H1 (cell line): ENCODE measurements at places on chromosomes 6 and 20. TPM values are rescaled to one million over a fixed set of nuclear protein-coding genes. Genes with fewer than 3 reads are reported as not detected.

Gene C4A
- total RNA-seq, result 0.48 and 2.4 TPM in 2 replicates

Gene BPIFA1
- total RNA-seq, result not detected in 2 replicates

DNA sequence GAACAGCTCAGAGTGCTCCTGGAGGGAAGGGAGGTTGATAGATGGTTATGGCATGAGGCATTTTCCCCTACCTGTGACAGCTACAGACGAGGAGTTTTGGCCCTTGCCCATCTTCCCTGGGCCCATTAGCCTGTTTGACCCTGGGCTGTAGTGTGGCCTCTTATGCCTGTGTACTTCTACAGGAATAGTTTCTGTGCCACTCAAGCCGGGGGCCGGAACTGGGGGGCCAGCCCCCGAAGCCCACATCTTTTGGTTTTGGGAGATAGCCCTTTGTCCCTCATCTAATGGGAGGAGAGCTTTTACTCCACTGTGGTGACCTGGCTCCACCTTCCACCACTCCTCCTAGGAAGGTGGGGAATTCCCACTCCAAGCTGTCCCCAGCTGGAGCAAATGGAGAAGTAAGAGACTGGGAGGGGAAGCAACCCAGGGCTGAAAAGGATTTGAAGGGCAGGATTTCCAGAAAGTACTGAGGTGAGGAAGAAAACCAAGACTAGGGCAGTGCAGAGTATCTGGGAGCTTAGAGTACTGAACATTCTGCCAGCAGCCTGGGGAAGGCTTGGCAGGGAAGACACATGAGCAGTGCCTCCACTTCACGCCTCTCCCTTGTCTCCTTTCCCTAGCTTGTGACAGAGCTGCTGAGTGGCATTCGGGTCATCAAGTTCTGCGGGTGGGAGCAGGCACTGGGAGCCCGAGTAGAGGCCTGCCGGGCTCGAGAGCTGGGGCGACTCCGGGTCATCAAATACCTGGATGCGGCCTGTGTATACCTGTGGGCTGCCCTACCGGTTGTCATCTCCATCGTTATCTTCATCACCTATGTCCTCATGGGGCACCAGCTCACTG lies 6.9 kb downstream of the ABCC10 start:
- H3K27ac ChIP-seq, result no peak overlapping the region
- no peak overlapping the region for H3K4me3 ChIP-seq
- no peaks in the 10 kb centered on the region for H3K27me3 ChIP-seq
- H3K4me1 ChIP-seq, result no peaks in the 10 kb centered on the region; the same call in 1 of the 2 replicates

DNA sequence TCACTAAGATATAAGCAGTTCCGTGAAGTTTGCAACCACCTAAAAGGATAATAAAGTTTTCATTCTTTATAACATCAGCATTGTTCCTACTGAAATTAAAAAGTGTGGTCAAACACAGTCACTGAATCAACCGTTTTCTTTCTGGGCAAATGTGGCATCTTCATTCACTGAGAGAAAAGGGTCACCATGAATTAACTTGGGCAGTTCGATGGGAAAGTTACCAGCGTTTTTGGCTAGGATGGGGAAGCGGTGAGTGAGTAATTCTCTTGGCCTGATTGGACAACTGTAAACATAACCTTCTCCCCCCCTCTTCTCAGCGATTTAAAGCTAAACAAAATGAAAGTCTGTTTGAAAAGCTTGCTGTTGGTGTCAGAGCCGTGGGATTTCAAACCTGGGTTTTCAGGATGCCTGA lies 181.8 kb downstream of the SASH1 start:
- DNase-seq, result no peak
- H3K27ac ChIP-seq, result no peak overlapping the region
- peaks cover 7% of the 10 kb centered on the region for H3K36me3 ChIP-seq

DNA sequence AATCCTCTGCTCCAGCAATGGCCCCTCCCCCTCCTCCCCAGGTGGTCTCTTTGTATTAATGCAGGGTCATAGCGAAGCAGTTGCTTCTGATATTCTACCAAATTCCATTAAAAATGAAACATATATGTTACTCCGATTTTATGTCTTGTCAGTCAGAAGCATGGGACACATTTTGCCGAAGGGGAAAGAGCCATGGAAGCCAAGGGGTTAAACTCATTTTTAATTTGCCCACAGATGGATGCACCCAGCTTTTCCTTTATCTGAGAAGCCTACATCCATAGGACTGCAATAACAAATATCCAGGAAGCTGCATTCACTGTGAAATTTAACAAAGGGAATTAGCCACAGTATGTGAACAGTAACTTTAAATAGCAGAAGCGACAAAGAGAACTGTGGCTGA lies 688.2 kb downstream of the QKI start:
- no peak overlapping the region for H3K4me3 ChIP-seq
- H3K36me3 ChIP-seq, result no peaks in the 10 kb centered on the region
- DNase-seq, result no peak
- no peak overlapping the region for H3K27ac ChIP-seq
- no peaks in the 10 kb centered on the region; the same call in 1 of the 2 replicates for H3K4me1 ChIP-seq
- H3K27me3 ChIP-seq, result no peaks in the 10 kb centered on the region
